ENCODE measurements at places on chromosomes 6 and 20.

- DNase-seq: no peak
These were observed 120.3 kb downstream of the BMP7 start for GRCh38 chr20:57146155-57146554.

- no peak for DNase-seq
These were observed 18.5 kb upstream of the FOXC1 start for GRCh38 chr6:1591243-1591642.

DNA sequence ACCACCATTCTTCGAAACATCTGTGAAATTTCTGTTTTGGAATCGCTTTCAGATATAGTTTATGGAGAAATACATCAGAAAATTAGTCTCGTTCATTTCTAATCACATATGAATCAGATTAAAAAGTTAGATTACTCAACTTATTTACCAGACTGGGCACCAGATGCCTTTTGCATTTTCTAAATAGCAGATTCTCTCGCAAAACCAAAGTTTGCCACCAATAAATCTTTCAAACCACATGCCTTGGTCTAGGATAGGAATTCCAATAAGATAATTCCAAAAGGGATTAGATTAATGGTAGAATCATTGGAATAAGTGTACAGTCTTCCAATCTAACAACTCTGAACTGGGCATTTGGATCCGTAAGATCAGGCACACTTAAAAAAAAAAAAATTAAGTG lies 160.4 kb upstream of the TAB2 start:
- DNase-seq: no peak

GRCh38 chr6:155001482-155001881 lies 6.4 kb downstream of the TIAM2 start:
- DNase-seq: no peak

DNA sequence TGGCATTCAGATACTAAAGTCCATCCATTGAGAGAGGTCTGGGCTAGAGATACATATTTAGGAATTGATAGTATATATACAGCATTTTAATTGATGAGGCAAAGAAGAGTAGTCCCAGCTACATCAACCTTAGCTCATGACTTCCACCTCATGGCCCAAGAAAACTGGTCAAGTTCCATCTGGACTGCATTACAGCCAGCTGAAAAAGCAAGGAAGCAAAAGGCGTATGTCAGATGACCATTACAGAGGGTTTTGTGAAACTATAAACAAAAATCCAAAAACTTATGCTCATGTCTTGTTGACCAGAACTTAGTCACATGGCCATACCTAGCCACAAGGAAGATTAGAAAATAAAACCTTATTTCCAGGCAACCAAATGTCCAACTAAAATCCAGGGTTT lies 46.8 kb upstream of the RNF146 start:
- DNase-seq: no peak

DNA sequence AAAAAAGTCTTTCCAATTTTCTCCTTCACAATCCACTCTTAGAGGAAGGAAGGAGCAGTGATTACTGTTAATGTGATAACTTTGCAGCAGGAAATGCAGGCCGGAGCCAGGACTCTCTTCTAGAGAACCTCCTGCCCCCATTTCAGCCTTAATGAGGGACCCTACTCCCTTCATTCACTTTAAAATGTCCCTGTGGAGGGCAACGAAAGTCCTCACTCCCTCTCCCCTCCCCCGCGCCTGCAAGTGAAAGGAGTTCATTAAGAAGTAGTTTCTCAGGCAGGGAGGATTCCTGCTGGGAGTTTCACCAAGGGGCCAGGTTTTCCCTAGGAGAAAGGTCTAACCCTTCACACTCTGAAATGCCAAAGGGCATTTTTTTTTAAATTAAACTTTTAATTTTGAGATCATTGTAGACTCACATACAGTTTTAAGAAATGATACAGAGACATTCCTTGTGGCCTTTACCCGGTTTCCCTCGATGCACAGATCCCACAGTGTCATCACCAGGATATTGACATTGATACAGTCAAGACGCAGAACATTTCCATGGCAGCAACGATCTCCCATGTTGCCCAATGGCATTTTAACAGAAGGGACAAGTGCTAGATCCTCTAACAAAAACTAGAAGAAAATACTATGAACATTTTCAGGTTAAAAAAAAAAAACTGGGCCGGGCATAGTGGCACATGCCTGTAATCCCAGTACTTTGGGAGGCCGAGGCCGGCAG lies 6.8 kb upstream of the COMMD7 start:
- no peak for DNase-seq

DNA sequence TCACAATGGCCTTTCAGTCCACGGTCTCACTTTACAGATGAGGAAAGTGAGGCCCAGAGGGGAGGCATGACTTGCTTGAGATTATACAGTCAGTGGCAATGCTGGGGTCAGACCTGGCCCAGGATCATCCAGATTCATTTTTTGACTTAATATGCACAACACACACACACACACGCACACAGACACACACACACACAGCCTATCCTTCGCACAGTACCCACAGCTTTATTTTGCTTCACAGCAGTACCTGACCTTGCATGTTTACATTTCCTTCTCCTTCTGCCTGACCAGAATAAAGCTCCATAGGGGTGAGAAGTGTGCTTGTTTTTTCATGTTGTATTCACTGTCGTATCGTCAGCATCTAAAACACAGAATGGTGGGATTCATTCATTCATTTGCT lies 79.8 kb downstream of the VEGFA start:
- DNase-seq: no peak

GRCh38 chr6:18976091-18976490 lies 588.9 kb downstream of the RNF144B start:
- DNase-seq: no peak

GRCh38 chr20:50804437-50805348 lies 9.8 kb downstream of the BCAS4 start:
- no peak for DNase-seq

DNA sequence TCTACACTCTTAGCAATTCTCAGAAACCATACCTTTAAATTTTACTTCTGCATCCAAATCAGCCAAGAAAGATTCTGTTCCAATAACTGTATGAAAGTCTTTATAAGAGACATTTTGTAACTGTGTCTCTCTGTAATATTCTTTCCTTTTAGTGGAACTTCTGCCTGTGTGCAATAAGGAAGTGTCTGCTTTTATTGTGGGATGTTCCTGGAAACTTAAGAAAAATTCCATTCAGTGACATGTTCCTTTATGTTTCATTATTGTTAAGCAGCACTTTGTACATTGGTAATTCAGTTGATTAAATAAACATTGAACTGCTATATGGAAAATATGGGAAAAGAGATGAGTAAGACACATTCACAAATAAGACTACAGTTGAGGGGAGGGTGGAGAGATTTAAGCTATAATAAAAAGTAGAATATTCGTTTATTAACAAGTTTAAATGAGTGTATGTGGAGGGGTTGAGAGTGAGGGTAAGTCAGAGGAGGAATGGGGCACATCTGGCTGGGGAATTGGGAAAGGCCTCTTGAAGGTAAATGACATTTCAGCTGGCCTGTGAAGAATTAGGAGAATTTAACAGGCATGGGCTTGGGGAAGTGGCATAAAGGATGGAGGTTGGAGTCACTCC lies 11.9 kb downstream of the NUS1 start:
- DNase-seq: no peak

DNA sequence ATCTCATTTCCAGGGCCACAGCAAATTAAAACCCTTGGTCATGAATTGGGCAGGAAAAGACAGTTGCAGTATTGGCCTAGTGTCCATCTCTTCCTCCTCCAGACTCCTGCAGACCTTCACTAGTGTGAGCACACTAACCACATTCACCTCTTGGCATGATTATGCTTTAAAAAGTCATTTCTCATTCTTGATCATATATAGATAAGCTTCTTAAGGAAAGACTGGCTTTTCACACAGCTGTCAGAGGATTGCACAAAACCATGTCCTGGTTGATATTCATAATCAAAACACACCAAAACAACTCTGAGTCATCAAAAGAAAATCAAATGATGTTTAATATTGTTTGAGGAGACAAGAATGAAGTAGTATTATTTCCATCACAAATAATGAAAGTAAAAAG lies 52.1 kb downstream of the TMEM200A start:
- no peak for DNase-seq

Data from fibroblast of skin of left biceps (primary cell).